ELR (cell line): ENCODE measurements at places on chromosomes 1 and 21.

GRCh38 chr1:228846952-228847351 lies 111.7 kb downstream of the RHOU start:
- no peak for DNase-seq

DNA sequence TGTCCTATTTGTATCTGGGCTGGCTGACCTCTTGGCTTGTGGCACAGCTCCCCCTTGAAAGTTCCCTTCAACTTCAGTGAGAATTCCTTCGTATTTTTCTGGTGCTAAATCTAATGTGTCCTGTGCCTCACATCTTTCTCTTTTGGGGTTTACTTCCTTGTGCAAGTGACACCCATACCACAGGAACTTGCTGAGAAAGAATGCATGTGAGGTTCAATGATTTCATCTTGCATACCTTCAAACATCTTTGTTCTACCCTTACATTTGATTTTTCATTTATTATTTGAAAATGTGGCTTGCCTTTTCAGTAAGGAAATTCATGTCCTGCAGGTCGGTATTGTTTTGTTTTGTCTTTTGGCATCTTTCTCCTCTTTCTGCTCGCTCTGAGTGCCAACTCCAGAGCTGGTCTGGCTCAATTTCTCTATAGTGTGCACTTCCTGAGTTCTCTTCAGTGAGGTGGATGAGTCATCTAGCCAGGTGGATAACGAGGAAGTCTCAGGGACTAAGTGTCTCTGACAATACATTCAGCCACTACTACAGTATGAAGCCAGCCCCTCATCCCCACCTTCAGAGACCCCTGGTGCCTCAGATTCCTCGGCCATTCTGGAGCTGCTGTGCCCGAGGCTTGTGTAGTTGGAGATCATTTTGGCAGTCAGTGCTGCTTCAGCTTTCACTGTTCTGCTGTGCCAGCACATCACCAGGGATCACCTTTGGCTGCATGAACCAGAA lies 59.5 kb downstream of the RIPK4 start:
- DNase-seq: peak; percentile 22

DNA sequence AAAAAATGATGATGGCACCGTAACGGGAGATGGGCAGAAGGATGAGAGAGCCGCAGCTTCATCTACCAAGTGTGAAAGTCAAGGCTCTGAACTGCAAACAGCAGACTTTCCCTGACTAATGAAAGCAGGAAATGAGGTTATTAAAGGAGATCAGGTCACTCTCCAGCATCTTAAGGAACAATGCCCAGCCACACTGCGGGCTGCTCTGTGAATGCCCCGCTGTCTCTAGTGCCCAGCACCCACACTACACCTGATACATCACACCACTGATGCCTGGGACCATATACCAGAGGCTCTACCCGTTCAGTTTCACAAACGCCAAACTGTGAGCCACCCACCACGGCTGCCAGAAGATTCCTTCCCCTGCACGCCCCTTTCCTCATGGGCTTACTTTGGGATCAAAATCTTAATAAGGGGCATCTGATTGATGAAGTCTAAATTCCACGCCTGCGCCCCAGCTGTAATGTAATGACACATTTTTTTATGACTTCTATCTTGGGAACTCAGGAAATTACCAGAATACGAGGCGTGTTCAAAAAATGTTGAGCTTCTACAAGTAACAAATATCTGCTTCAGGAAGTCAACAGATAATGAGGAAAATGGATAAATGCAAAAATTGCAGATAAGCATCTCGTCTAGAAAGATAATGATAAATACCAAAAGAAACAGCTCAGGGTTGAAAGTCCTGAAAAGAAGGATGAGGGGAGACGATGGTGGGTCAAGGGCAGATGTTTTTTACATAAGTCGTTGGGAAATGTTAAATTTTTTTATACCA lies 72.0 kb downstream of the MIS18A start:
- DNase-seq: no peak

GRCh38 chr1:27872059-27872801 lies at the start of gene THEMIS2:
Gene THEMIS2 (plus strand): TSS chr1:27872544. CDS start chr1:27872572, 28 bp downstream.
- DNase-seq: peak; percentile 67

DNA sequence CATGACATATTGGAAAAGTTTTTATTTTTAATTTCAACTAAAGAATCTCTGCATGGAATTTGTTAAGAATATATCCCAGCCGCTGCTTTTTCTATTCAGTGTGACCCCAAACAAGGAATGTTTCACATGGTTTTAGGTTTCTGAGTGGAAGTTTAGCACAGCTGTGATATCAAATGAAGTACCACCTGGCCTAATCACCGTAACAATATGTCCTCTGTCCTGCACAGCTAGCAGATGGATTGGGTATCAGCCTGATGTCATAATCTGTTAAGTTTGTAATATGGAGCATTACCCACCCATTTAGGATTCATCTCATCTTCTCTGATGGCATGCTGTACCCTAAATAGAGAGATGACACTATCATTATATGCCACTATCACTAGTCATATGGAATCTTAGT lies 963.7 kb upstream of the ADGRL2 start:
- DNase-seq: no peak

GRCh38 chr1:218451415-218451814 lies 106.3 kb downstream of the TGFB2 start:
- DNase-seq: no peak

DNA sequence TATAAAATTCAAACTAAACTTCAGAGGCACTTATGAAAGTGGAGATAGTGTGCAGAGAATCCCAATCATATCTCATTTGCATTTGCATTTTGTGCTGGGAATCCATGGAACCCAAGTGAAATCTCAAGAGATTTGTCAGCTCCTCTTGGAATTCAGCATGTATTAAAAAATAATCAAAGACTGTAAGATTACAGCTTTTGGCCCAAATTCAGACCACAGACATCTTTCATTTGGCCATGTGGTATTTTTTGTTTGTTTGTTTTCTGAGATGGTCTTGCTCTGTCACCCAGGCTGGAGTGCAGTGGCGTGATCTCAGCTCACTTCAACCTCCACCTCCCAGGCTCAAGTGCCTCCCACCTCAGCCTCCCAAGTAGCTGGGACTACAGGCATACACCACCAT lies 3.8 kb upstream of the CACYBP start:
- no peak for DNase-seq

GRCh38 chr1:169348383-169349036 lies 19.1 kb downstream of the NME7 start:
- DNase-seq: peak; percentile 72

GRCh38 chr1:117642963-117643362 lies 37.1 kb downstream of the TENT5C start:
- no peak for DNase-seq

DNA sequence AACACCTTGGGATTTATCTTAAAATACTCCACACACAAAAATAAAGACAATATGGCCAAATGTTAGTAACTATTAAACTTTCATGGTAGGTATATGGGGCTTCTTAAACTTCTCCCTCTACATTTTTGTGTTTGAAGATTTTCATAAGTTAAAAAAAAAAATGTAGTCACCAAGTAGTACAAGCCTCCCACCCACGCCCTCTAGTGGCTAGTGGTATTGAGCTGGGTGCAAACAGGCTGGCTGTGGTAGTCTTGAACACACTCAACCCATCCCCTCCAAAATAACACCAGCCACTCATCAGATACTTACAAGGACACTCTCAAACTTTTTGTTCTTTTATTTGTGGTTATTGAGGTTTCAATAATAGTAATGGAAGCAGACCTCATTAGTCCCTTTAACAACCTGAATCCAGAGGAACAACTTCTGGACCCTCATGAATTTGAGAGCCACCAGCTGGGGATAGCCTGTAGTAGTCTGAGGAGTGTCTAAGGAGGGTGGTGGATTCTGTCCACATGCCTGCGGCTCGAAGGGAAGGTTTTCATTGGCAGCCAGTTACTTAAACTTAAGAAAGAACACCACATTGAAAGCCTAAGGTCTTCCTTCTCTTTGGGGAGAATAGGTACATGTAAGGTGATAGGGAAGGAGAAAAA lies 15.6 kb downstream of the RD3 start:
- peak; percentile 79 for DNase-seq

DNA sequence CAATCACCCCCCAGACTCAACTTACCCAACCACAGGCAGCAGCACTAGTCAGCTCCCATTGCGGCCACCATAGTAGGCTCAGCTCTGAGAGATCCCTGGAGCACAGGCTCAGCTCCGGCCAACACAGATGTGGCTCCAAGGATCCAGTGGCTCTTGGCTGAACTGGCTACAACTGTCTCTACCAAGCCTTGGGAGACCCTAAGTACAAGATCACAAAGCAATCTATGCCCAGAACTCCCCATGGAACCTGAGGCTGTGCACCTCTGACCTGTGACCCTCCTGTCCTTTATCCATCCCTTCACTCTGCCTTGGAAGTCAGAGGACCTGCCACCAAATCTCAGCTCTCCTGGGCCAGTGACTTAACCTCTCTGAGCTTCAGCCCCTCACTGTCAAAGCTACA lies 61.8 kb upstream of the GJB5 start:
- no peak for DNase-seq

DNA sequence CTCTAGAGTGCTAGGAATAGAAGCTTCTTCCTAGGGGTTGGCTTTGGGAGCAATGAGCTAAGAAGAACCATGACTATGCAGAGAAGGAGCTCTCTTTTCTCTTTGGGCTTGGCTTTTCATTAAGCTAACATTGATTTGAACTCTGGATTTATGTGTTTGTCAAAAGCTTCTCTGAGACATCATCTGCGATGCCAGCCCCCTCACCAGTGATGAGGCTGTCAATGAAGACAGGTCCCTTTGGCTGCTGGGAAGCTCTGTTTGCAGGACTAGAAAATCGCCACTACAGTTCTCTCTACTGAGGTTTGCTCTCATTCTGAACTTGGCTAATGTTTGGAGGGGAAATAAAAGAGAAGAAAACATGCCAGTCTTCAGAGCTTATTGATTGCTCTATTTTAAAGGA lies 185.0 kb downstream of the PCP4 start:
- DNase-seq: no peak

DNA sequence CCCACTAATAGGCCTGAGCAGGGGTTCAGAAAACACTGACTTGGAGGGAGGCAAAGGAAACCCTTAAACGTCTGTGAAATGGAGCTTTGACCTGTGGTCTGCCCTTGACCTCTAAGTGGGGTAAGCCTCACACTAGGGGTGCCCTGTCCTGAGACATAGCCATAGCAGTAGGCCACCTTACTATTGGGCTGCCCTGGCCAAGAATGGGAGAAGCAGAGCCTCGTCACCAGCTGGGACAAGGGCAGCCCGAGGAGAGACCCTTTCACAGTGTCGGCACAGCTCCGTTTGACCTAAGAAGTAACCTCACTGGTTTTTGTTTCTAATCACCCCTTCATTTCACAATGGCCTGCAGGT lies 26.4 kb upstream of the IFNAR2 start:
- DNase-seq: no peak

DNA sequence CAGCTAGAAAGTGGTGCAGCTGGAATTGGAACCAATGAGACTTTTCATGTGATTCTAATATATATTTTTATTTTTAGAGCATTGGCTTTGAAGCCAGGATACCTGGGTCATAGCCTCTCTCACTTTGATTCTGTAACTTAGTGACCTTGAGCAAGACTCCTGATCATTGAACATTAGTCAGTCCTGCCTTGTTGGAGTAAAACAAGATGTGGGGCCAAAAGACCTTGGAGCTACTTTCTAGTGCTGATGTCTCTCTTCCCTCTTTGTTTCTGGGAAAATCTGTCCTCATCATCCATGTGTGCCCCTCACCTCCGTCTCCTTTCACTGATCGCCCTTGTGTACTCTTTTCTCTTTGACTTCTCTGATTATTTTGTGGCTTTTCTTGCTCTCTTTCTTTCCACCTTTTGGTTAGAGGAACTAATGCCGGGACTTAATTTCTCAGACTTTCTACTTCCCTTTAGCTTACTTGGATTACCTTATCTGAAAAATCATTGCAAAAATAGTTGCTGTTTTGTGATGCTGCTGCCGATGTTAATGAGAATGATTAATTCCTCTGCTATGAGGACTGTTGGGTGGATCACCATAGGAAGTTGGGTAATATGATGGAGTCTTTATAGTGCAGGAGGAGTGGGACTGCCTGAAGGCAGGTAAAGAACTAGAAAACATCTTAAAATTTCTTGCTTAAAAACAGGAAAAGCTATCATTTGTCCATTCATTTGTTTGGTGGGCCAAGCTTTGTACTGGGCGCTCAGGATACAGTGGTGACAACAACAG lies 72.0 kb downstream of the NOS1AP start:
- peak; percentile 87 for DNase-seq

- DNase-seq: no peak
Observed at GRCh38 chr21:36310016-36310415, 10.0 kb upstream of the MORC3 start.

GRCh38 chr1:31607360-31607759 lies 10.1 kb upstream of the HCRTR1 start:
- no peak for DNase-seq

- no peak for DNase-seq
Observed at GRCh38 chr1:18240906-18241305, 133.3 kb downstream of the IGSF21 start.
